ENCODE measurements at places on chromosomes 16 and 17.
A peak's percentile ranks its signal among the peaks of the same experiment; 100 is the strongest.

GRCh38 chr16:89397331-89397861, 93.0 kb downstream of the ANKRD11 start:
- DNase-seq: no peak

- DNase-seq: no peak
Measured at GRCh38 chr16:14446796-14447195, 183.3 kb downstream of the PARN start.

GRCh38 chr17:4948166-4948930, at the start of gene PFN1:
PFN1 (minus strand) TSS chr17:4948530; CDS start chr17:4948394, 136 bp downstream.
- peak; percentile 68 for DNase-seq

GRCh38 chr17:30579610-30580315, 102.6 kb downstream of the GOSR1 start:
- no peak for DNase-seq

GRCh38 chr17:4331614-4332013, 34.9 kb downstream of the UBE2G1 start:
- no peak for DNase-seq

DNA sequence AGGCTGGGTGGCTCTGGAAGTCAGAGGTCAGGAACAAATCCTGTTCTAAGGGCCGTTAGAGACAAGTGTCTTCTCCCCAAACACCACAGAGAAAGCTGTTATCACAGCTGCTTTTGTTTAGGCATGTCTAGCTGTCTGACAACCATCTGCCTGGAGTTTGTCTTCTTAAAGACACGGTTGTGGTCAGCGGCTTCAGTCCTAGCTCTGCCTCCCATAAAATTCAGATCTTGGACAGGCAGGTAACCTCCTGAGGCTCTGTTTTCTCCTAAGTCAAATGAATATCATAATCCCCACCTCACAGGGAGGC, 2.3 kb upstream of the ITGA3 start:
- no peak for DNase-seq

- no peak for DNase-seq
Measured at GRCh38 chr16:69093974-69094373, 11.5 kb upstream of the HAS3 start.

DNA sequence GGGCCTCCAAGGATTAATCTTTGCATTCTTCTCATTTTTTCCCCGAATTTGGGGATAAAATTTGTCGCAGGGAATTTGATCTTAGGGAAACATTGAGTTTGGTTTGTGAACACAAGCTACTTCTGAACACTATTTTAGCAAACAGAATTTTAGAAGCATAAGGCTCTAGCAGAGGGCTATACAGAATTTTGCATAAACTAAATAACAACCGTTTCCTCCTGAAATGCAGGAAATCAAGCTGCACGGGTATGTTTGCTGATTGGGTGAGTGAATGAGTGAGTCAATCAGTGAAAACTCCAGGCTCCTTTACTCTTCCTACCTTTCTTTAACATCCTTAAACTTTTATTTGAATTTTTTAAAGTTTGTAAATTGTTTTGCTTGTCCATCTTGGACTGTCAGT, 81.3 kb upstream of the GNAO1 start:
- no peak for DNase-seq

- DNase-seq: no peak
Measured at GRCh38 chr16:28092721-28093384, 29.3 kb upstream of the GSG1L start.
